Dermis blood vessel endothelial cell (primary cell): ENCODE measurements at places on chromosomes 1 and 21.

DNA sequence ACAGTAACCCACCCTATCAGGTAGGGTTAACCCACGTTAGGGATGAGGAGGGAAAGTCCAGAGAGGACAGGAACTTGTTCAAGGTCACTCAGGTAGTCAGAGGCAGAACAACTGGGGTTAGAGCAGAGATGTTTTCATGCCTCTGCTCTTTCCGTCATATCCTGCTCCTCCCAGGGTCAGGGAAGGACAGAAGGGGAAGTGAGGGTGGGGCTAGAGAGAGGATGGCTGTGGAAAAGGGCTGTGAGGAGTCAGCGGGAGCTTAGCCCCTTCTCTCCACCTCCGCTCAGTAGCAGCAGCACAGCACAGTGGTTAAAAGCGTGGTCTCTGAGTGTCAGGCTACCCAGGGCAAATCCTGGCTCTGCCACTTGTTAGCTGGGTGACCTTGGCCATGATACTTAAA is 36.5 kb downstream of the DDX20 start:
- DNase-seq, result no peak

DNA sequence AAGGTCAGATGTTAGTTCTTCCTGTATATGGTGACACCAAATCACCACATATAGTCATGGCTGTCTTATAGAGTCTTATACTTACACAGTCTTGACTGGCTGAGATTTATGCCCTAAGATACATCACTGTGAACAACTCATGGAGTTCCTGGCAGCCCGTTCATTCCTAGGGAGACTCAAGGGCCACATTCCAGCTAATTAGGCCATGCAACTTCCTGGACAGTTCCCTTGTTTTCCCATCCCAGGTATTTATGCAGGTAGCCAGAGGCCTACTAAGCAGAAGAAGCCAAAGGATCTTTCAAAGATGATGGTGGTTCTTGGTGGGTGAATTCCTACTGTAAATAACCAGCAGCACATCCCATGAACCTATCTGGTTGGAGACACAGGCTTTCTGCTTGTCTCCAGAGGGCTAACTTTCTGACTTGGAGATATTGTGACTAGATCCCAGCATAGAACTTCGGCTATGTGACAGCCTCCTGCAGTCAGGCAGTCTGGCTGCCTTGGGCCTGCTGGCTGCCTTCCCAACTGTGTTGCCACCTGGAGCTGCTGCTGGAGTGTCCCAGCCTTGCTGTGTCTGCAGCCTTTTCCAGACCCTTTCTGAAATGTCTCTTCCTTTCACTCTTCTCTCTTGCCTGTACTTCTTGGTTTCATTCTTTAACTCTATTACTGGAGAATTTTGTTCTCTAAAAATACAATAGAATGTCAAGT is 283.8 kb downstream of the CACNA1E start:
- no peak for DNase-seq

DNA sequence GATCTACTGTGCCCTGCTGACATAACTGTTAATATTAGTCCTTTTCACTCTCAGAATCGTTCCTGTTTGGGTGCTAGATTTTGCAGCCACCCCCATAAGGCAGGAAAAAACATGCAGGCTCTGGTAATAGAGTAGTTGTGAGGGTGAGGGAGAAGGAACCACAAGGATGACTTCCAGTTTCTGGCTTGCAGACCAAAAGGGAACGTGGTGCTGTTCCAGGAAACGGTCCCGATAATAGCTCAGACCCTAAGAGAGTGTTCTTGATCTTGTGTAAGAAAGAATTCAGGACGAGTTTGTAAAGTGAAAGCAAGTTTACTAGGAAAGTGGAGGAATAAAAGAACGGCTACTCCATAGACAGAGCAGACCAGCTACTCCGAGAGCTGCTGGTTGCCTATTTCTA is 50.7 kb upstream of the RHOU start:
- no peak for DNase-seq

- no peak for DNase-seq
Observed at GRCh38 chr1:12353981-12354380, 124.2 kb downstream of the VPS13D start.

DNA sequence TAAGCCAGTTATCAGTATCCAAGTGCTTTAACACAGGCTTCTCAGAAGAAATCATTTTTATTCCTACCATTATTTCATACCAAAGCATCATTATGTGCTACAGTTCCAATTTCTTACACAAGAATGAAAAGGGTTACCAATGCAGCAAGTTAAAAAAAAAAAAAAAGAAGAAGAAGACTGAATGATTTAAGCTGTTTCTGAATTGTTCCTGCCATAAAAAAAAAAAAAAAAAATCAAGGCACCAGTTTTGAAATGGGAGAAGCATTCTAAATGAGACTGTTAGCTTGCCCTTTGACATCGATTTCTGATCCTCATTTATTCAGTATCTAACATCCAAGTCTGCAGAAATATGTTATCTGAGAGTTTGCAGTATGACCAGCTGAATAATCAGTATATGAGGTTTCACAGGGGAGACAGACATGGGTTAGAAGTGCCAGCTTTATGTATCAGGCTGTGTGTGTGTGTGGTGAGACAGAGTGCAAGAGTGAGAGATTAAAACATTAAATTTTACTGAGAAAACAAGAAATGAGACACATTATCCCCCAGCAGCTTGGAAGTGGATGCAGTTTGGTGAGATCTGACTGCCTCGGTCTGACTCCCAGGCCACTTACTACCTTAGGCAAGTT is 105.8 kb downstream of the COLGALT2 start:
- DNase-seq, result no peak

DNA sequence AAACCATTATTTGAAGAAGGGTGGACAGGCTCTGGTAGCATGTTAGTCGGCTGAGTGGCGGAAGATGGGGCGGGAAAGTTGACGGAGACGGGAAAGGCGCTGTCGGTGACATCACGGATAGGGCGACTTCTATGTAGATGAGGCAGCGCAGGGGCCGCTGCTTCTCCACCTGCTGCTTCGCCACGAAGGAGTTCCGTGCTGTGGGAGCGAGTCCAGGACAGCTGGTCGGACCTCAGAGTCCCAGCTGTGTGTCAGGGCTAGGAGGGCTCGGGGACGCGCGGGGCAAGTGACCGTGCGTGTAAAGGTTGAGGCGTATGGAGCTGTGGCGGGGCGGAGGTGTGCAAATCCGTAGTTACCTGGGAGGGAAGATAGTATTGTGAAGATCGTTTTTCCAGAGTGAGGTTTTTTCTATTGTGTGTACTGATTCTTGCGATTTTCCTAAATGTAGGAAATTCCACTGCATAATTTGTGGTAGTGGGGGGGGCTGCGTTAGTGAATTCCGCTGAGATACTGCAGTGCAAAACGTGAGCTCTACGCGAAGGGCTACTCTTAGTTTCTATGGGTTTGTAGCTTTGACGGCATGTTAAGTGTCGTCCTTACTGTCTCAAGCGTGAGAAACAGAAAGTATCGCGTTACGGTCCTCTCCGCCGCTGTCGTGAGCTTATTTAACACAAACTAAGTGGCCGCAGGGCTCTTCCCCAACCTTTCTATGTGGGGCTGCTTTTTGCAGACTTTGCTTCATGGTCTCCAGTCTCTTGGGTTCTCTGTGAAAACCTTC is 111.2 kb upstream of the NBPF11 start:
- peak; percentile 59 for DNase-seq

DNA sequence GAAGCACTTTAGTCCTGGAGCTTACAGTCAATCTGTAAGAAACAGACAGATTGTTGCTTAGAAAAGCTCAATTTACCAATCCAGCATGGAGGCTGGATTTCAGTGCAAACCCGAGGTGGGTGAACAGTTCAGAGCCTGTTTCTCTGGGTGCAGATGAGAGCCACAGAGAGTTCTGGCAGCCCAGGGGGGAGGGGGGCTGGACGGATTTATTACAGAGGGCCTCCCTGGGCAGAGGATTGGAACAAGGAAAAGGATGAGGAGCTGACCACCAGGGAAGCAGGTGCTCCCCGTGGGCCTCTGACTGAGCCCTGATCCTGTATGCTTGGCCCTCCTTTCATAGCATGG is 38.0 kb upstream of the EPS8L3 start:
- DNase-seq, result no peak

DNA sequence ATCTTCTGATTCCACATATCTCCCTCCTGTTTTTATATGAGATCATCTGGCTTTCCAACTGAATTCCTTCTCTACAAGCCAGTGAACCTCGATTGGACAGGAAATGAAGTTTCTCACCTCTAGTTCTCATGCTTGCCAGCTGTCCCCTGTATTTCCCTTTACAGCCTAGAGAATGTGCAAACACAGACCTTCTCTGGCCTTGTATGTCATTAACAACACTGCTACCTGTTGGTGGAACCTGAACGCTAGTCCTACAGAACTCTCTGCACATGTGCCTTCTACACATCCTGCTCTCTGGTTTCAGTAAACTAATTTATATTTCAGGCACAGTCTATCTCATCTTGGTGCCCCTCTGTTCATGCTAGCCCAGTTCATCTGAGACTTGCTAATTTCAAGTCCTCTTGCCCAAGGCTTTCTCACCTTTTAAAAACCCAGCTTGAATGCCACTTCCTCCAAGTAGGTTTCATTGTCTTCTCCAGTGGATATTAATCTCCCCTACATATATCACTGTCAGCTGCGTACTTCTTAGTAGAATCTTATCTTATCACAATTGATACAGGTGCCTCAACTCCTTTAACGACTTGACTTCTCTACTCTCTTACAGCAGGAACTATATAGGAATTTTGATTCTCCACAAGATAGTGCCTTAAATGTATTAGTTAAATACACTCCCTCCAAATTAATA is 549.9 kb downstream of the PLPP3 start:
- DNase-seq, result no peak

DNA sequence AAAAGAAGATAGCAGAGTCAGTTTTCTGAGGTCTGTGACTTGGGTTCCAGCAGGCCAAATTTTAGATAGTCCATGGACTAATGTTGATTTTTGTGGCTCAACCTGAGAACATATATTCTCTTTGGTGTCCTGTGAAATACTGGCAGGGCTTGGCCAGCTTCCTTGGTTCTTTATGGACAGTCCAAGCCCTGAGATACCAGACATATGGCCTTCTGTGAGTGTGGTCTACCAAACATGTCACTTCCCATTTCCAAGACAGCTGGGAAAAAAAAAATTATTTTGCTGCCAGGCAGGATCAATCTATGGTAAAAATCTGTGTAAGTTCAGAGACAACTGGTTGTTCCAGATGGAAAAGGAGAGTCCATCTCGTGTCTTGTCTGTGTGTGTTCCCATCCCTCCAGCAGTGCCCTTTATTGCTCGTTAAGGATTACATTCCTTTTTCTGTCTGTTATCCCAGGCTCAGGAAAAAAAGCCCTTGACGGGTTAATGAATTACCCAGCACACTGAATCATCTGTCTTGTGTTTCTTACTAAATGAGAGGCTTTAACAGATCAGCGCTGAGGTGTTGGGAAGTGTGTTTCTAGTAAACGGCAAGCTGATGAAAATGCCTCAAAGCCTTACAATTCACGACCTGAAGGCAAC is 33.4 kb upstream of the XPR1 start:
- no peak for DNase-seq

DNA sequence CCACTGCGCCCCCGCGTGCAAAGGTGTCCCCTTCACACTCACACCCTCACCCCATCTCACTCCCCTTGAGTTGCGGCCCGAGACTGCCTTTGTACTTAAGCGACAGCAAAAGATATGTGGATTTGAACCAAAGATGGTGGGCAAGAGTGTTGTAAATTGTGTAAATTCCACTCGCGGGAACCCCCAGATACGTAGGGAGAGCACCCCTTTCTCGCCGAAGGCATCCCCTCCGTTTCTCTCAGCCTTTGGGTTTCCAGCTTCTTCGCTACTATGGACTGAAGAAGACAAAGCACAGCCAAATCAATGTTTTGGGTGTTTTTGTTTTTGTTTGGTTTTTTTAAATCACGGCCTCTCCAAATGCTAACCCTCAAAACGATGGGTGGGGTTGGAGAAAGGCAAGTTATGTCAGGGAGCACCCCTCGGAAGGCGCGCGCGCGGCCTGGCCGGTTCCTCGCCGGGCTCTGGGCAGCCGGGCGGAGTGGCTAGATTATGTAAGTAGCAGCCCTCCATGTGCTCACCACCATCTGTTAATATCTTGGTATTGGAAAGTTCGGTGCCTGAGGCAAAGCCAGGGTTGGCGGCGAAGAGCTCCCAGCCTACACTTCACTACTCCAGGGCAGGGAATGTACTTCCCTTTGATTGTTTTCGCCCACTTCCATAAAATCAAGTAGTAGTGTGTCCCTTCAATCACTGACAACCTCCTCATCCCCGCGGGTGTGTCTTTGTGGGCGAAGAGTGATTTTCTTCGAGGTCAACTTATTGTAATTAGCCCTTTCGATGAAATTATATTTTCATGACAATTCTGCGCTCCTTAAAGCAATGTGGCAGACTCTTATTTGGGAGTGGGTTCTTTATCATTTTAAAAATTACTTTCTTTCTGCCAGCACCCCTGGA is 4.0 kb upstream of the PROX1 start:
- no peak for DNase-seq

DNA sequence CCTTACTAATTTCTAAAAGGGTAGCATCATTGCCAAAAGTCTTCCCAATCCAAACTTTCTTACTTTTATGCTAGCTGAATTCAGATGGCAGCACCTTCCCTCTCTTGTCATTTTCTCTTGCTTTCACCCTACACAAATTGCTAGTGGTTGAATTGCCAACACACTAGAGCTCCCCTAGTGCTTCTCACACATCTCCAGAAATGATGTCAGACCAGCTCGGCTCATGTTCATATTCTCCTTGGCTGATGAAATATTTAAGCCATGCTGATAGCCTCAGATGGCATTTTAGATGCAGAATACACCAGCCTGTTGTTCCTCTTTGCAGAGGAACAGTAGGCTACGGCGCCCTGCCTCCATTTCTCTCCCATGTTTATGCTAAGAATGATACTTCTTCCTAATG is 256.9 kb downstream of the PTBP2 start:
- DNase-seq, result no peak

GRCh38 chr1:76508871-76509270 is 358.4 kb upstream of the ST6GALNAC5 start:
- DNase-seq, result no peak

- no peak for DNase-seq
Observed at GRCh38 chr1:177257576-177257975, 86.8 kb downstream of the BRINP2 start.

- no peak for DNase-seq
Observed at GRCh38 chr1:26020330-26020768, 1.2 kb upstream of the EXTL1 start.

DNA sequence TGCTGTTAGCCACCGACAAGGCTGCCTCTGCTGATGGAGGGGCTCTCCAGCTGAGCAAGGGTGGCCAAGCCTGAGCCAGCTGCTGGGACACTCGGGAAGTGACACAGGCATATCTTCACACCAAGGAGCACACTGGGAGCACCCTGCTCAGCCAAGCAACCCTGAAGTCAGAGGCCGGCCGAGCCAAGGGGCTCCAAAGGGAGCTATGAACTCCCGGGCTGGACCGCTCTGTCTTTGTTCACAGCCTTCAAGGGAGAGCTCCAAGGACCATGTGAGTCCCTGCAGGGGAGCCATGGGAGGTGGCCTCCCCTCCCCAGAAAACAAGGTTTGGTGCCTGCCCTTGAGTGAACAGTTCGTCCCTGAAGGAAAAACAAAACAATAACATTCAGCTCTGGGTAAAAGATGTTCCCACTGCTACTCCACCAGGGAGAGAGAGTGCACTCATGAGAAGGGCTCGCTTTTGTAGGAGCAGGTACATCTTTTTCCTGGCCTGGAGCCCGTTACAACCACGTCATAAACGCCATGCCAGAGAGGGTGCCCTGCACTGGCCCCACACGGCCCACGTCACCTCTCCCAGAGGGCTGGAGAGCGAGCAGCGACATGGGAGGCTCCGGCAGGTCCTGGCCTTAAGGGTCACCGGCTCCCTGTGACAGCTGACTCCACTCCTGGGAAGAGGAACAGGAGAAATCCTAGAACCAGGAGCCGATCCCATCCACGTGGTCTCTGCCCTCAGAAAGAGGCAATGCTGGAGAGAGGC is 56.3 kb upstream of the SLC25A33 start:
- no peak for DNase-seq
